A549 treated with Hydrocortisone at 1 μM for 4 hours (cell line): ENCODE measurements at places on chromosomes 13 and 19. TPM values are rescaled to one million over a fixed set of nuclear protein-coding genes. Genes with fewer than 3 reads are reported as not detected.

C2CD4C gene
- total RNA-seq: 0.22 to 0.68 TPM (median 0.59 TPM) in 5 replicates

LILRB3 gene
- 0.14 to 0.38 TPM (median 0.30 TPM) in 5 replicates for total RNA-seq

SGCG gene
- not detected in 5 replicates for total RNA-seq

KCNRG gene
- 0.50 to 0.93 TPM (median 0.76 TPM) in 5 replicates for total RNA-seq

CEACAM5 gene
- 1.4 to 2.1 TPM (median 1.6 TPM) in 5 replicates for total RNA-seq

TYROBP gene
- total RNA-seq: not detected in 5 replicates

PGLYRP2 gene
- total RNA-seq: 0.10 TPM in 1 of 5 replicates, not detected in the others

PEAK3 gene
- 0.09 to 0.18 TPM (median 0.14 TPM) in 5 replicates for total RNA-seq

RNF225 gene
- total RNA-seq: 0.08 to 0.17 TPM in 2 of 5 replicates, not detected in the others

SLAIN1 gene
- 0.41 to 0.67 TPM (median 0.58 TPM) in 5 replicates for total RNA-seq

ZNF555 gene
- 1.4 to 2.5 TPM (median 2.5 TPM) in 5 replicates for total RNA-seq

MIPEP gene
- 19.6 to 28.1 TPM (median 26.9 TPM) in 5 replicates for total RNA-seq

PSPN gene
- 0.46 to 1.0 TPM (median 0.77 TPM) in 5 replicates for total RNA-seq

PCCA gene
- 7.7 to 9.1 TPM (median 8.7 TPM) in 5 replicates for total RNA-seq

ACP7 gene
- total RNA-seq: 0.05 to 0.25 TPM (median 0.07 TPM) in 5 replicates

DZIP1 gene
- 9.2 to 12.3 TPM (median 11.7 TPM) in 5 replicates for total RNA-seq

NANOS3 gene
- 1.0 to 4.3 TPM (median 2.9 TPM) in 5 replicates for total RNA-seq

IFNL1 gene
- total RNA-seq: 0.10 to 0.33 TPM (median 0.13 TPM) in 4 of 5 replicates, not detected in the other

PPFIA3 gene
- 4.7 to 8.1 TPM (median 7.0 TPM) in 5 replicates for total RNA-seq

ZNF573 gene
- 1.6 to 3.7 TPM (median 2.2 TPM) in 5 replicates for total RNA-seq

CDC16 gene
- total RNA-seq: 38.6 to 46.3 TPM (median 44.6 TPM) in 5 replicates

ZNF20 gene
- 0.08 to 0.44 TPM (median 0.20 TPM) in 4 of 5 replicates, not detected in the other for total RNA-seq

PALM gene
- 12.0 to 17.9 TPM (median 14.3 TPM) in 5 replicates for total RNA-seq

RAB3A gene
- total RNA-seq: 0.38 to 0.86 TPM (median 0.75 TPM) in 5 replicates

ATXN8OS gene
- total RNA-seq: not detected in 5 replicates

FGF14 gene
- total RNA-seq: not detected in 5 replicates

UBAC2 gene
- 62.2 to 68.6 TPM (median 65.6 TPM) in 5 replicates for total RNA-seq

ZNF302 gene
- total RNA-seq: 14.7 to 20.7 TPM (median 16.3 TPM) in 5 replicates

ZNF208 gene
- total RNA-seq: not detected in 5 replicates

LGALS14 gene
- total RNA-seq: not detected in 5 replicates

GGN gene
- total RNA-seq: 0.08 to 0.47 TPM (median 0.29 TPM) in 5 replicates

PCDH9 gene
- total RNA-seq: 5.6 to 7.7 TPM (median 6.5 TPM) in 5 replicates

PROSER1 gene
- total RNA-seq: 10.0 to 11.4 TPM (median 10.5 TPM) in 5 replicates

C1QTNF9 gene
- total RNA-seq: not detected in 5 replicates

CGB8 gene
- total RNA-seq: 1.4 to 3.7 TPM (median 2.8 TPM) in 5 replicates

BCL2L12 gene
- 52.0 to 76.1 TPM (median 68.7 TPM) in 5 replicates for total RNA-seq

NCAN gene
- 0.01 to 0.23 TPM (median 0.10 TPM) in 5 replicates for total RNA-seq

MYO16 gene
- total RNA-seq: 0.03 to 0.15 TPM (median 0.06 TPM) in 4 of 5 replicates, not detected in the other

ACER1 gene
- not detected in 5 replicates for total RNA-seq

ZNF708 gene
- total RNA-seq: 0.76 to 1.6 TPM (median 1.1 TPM) in 5 replicates

MISP3 gene
- total RNA-seq: 1.7 to 4.3 TPM (median 3.8 TPM) in 5 replicates

SWSAP1 gene
- 1.3 to 2.4 TPM (median 1.8 TPM) in 5 replicates for total RNA-seq

RNF113B gene
- total RNA-seq: not detected in 5 replicates

SLITRK1 gene
- not detected in 5 replicates for total RNA-seq

FAM187B gene
- total RNA-seq: not detected in 5 replicates

MAMSTR gene
- total RNA-seq: 0.23 to 0.53 TPM (median 0.43 TPM) in 5 replicates

FGF9 gene
- total RNA-seq: not detected in 5 replicates

TINCR gene
- 2.5 to 3.1 TPM (median 2.8 TPM) in 5 replicates for total RNA-seq

PSG6 gene
- total RNA-seq: not detected in 5 replicates

FLT3LG gene
- total RNA-seq: 1.1 to 1.4 TPM (median 1.3 TPM) in 5 replicates
